ENCODE measurements at places on chromosomes 7 and 10.

- no peak for DNase-seq
Measured at GRCh38 chr10:125120053-125120710, 40.2 kb downstream of the CTBP2 start.

DNA sequence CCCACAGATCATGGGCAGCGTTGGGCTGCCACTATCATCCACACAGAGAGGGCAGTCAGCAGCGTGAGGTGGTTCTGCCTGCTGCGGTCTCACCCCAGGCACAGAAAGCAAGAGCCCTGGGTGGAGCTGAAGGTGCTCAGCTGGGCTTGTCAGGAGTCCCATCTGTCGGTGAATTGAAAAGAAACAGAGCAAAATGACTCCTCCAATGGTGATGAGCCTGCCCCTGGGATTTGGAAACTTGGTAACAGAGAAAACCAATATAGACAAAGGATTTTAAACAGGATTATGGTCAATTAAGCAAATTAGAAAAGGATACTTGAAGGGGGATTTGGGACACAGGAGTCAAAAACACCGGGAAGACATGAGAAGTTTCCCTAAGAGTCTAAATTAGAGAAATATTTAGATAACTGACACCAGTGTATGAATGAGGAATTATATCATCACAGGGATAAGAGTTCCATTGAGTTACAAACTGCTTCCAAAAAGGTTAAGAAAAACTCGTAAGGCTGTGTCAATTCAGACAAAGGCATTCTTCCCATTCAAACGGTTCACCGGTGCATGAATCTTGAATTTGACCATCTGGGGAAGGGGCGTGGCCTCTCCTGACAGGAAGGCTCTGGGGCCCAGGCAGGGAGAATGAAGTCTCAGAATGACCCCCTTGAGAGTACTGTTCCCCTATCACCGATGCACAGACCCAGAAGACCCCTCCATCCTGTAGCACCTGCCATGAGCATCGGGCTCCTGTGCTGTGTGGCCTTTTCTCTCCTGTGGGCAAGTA lies 70.0 kb upstream of the PRSS58 start:
- no peak for DNase-seq

DNA sequence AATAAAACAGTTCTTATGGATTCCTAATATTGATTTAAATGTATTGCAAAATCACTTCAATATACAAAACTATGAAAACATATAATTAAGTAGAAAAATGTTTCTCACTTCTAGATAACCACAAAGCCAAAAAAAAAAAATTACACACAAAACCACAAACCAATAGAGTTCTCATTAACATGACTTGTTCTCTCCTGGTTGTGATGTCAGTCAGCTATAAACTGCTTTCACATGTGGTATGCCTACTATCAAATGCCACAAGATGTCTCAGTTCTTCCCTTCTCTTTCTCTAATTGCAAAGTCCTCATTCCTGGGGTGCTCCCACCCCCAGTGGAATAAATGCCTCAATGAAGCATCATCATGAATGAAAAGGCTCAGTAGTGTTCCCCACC lies 16.6 kb downstream of the GNAI1 start:
- peak; percentile 63 for DNase-seq

GRCh38 chr7:122143376-122143750 lies 686 bp downstream of the AASS start:
- no peak for DNase-seq

- no peak for DNase-seq
Measured at GRCh38 chr7:32089678-32090077, 19.5 kb upstream of the PDE1C start.

All from Jurkat, Clone E6-1 (cell line).